ENCODE measurements at places on chromosomes 6 and 20.

GRCh38 chr6:140663772-140664171, 1289.3 kb upstream of the CITED2 start:
- DNase-seq, result no peak

DNA sequence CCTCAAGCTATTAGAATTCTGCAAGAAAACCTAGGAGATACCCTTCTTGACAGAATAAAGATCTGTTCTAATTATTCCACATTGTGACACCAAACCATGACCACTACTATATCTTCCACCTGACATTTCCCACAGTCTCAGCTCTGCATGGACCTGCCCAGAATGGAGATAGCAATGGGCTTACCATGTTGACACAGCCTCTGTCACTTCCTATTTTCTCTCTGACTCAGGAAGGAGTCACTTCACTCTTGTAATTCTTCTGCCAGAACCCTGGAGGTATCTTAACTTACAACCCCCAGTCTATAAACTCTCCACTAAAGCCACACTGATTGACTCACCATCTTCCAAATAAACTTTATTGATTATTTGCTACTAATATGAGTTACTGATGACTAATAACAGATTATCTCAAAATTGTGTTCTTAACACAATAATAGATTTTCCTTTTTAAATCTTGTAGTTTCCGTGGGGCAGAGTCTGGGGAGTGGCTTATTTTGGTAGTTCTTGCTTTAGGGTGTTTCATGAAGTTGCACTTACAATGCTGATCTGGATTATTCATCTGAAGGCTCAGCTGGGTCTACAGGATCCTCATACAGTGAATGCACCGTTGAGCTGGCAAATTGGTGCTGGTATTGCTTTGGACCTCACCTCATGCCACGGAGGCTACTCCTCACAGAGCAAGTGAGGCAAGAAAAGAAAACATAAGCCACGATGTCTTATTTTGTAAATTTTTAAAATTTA, 869.9 kb downstream of the KIF16B start:
- DNase-seq, result no peak

GRCh38 chr6:25318589-25318988, 39.4 kb downstream of the CARMIL1 start:
- DNase-seq, result no peak

GRCh38 chr6:79842376-79843040, 104.8 kb downstream of the ELOVL4 start:
- DNase-seq, result no peak

DNA sequence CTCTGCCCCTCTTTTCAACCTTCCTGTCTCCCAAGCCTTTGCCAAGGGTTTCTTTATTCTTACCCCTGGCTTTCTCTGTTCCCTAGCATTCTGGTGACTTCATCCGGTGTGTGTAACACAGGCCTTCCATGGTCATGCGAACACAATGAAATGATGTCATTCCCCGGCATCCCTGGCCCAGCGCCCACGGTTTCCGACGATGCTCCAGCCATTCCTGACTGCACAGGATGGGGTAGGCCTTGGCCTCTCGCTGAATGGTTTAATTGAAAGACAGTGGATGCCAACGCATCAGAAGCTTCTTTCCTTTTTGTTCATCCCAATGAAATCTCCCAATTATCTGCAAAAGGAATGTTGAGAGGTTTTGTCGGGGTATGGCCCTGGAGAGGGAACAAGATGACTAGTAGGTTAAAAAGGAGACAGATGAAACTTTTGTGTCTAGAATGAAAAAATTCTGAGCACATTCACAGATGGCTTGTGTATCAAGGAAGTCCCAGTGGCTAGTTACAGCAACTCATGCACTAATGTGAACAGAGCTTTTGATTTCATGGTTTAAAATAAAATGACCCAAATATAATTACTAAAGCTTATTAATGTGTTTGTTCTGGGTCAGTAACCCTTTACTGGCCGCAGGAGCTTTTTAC, 655.0 kb downstream of the QKI start:
- no peak for DNase-seq

DNA sequence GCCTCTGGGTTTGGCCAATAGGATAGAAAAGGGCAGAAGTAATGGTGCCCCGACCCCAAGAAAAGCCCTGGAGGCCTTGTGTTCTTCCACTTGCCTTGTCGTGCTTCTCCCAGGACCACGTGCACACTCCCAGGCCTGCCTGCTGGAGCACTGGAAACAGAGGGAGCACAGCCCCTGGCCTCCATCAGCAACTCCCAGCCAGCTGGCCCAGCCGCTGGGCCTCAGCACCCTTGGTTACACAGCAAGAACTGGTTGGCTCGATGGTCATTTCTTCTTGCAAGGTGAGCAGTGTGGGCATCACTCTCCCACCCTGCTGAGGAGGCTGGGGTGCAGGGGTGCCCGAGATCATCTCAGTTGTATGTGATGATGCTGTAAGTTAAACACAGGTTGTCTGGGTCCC, 69.2 kb upstream of the CST7 start:
- no peak for DNase-seq

DNA sequence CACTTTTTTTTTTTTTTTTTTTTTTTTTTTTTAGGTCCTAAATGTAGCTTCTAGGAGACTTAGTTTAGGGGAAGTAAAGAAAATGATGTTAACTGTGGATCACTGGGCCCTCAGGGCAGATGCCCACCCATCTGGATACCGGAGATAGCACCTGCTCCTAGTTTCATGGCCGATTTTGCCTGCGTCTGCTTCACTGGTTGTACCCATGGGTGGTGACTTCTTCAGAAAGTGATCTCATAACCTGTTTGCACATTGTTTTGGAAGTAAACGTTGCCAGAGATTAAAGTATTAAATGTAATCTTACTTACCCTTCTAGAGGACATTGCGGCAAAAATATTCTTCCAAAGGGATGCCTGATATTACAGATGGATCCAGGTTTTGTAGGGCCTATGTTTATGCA, 79.8 kb upstream of the SGK1 start:
- DNase-seq, result no peak

GRCh38 chr6:45587229-45588060, 209.7 kb upstream of the SUPT3H start:
- no peak for DNase-seq

DNA sequence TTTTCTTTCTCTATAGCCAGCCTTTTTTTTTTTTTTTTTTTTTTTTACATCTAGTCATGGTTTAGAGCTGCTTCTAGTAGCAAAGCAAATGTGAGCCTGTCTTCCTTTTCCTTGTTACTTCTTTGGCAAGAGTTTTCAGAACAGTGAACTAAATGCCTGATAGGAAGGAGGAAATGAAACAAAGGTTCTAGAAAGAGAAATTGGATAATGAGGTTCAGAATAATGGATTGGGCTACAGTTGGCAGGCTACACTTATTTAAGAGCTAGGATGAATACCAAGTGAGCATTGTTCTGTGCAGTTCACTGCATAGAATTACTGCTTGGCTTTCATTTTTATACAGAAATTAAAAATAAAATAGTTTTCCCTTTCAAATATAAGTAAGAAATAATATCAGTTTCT, 78.6 kb downstream of the HIVEP1 start:
- DNase-seq, result no peak

GRCh38 chr6:16722630-16723029, 38.6 kb downstream of the ATXN1 start:
- DNase-seq, result no peak

DNA sequence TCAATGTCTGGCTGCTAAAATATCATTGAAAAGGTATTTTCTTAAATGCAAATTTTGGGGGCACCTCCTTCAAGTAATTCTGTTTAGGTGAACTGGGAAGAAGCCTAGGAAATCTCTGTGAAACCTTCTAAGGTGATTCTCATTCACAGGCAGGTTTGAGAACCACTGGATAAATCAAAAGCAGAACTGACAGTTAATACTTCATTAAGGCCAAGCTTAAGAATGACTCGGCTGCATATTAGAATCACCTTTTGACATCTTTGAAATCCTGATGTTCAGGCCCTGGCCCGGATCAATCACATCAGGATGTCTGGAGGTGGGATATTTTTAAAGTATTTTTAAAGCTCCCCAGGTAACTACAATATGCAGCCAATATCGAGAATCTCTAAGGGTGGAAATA, 50.6 kb downstream of the FKBP1C start:
- no peak for DNase-seq

DNA sequence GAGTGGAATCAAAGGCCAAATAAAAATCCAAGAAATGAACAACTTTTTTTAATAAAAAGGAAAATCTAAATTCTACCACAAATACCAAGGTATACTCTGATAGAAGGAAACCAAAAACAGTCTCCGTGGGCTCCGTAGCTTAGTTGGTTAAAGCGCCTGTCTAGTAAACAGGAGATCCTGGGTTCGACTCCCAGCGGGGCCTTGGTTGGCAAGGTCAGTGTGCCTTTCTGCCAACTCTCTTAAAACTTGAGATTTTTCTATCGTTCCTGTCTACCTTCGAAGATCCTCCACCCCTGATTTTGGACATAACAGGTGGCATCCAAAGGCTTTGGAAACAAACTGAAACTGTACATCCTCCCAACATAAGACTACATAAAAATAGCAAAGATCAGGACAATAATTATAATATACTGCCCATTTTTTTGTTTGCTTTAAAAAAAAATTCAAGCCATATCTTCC, 197.9 kb downstream of the TRIM27 start:
- no peak for DNase-seq

DNA sequence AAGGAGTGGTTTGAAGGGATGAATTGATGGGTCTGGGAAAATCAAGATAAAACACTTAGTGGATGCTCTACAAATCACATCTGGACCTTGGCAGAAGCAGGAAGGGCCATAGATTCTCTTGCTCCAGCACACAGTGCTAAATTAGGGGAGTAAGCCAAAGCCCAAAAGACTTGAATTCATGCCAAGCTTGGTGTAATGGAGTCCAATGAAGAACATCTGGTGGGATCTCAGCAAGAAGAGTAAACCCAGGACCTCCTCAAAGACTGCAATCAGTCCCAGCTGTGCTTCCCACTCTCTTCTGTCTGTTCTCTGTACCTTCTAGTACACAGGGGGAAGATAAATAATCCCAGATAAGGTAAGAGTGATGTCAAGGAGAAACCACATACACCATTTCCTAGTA, 683.4 kb downstream of the RNF144B start:
- DNase-seq, result no peak

- DNase-seq, result no peak
Measured at GRCh38 chr6:156279261-156279969, 497.8 kb upstream of the ARID1B start.

DNA sequence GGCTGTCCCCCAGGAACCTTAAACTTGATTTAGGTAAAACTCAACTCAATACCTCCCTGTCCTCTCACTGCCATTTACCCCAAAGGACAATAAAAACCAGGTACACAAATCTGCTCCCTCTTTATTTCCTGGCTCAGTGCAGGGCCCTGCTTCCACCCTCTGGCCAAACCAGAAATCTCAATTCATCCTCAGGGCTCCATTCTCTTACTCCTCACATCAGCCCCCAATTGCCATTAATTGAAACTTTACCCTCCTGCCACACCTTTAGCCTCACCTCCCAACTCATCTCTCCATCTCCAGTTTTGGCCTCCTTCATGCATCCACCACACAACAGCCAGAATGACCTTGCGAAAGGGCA, 10.5 kb downstream of the ZBTB2 start:
- no peak for DNase-seq

DNA sequence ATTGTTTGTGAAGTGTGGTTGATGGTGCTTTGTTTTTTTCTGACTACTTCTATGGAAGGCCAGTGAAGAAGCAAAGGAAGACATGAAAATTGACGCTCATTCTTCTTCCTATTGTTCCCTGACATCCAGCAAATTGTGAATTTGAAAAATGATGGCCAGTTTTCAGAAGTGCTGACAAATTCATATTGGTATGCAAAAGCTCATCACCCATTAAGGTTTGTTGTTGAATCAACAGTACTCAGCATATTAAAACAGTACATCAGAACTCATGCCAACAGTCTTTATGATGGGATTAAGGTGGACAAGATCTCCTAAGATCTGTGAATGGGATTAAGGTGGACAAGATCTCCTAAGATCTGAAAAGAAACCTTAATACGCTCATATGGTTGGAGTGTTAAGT, 1.0 kb upstream of the MTG2 start:
- DNase-seq, result no peak

DNA sequence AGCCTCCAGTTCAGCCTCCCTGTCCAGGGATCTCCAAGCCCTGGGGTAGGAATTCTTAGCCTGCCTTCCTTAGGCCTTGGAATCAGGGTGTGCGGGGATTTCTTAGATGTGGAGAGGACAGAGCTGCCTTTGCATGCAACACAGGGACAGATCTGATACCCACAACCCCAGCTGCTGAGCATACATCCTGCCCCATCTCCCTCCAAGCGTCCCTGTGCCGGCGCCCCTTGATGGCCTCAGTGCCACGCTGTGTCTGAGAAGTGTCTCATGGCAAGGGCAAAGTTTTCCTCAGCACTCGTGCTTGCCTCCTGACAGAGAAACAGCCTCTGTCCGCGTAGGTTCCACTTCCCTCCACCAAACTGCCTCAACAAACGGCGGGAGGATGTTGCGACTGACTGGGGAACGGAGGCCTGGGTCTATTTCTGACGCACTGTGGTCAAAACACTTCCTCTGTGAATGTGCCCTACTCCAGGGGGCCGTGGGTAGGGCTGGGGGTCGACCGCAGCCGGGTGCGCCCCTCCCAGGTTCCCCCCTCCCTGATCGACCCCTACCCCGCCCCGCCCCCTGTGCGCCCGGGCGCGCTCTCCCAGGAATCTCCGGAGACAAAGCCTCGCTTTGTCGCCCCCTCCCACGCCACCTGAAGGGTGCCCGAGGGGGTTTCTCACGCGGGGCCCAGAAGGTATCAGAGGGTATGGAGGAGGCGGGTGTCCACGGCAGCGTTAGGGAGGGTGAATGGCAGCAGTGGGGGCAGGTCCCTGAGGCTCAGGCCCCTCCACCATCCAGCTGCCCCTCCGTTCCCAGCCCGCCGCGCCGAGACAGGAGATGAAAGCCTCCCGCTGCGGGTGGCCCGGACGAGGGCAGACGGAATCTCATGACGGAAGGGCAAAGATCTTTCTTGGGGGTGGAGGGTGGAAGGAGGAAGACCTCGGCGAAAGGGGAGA, 806 bp downstream of the MICAL1 start:
- DNase-seq, result no peak

- DNase-seq, result no peak
Measured at GRCh38 chr6:139037490-139037889, 8.9 kb downstream of the ABRACL start.

DNA sequence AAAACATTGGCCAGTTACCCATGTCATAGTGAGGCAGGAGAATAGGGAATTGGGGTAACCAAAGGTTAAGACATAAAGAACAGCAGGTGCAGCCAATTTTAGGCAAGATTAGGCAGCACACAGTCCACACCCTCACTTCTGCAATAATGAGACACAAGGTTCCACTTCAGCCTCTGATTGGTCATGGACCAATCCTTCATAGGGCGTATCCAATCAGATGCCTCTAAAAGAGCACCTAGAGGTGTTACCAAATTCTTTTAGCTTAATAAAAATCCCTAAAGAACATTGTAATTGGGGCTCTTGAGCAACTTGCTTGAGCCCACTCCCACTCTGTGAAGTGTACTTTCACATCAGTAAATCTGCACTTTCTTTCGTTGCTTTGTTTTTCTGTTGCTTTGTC, 302.4 kb downstream of the PREX1 start:
- DNase-seq, result no peak

DNA sequence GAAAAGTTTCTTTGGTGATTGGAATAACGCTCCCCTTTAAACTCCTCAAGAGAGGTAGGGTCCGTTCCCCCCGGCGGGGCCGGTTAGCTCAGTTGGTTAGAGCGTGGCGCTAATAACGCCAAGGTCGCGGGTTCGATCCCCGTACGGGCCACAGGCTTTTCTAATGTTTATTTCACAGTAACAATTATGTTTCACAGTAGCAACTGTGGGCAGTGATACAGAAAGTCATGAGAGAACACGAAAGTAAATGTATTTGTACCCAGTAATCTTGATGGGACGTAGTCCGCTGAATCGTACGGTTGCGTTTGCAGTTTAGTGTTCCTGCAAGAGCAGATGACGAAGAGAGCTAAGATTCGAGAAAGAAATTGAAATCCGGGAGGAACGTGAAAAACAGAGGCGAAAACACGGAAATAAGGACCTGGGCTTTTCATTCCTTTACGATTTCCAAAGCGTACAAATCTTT, 505.5 kb downstream of the PRIM2 start:
- DNase-seq, result no peak

Data from NCI-H2081 (cell line).